T-cell (primary cell): ENCODE measurements at places on chromosomes 1 and 21.
A peak's percentile ranks its signal among the peaks of the same experiment; 100 is the strongest.

DNA sequence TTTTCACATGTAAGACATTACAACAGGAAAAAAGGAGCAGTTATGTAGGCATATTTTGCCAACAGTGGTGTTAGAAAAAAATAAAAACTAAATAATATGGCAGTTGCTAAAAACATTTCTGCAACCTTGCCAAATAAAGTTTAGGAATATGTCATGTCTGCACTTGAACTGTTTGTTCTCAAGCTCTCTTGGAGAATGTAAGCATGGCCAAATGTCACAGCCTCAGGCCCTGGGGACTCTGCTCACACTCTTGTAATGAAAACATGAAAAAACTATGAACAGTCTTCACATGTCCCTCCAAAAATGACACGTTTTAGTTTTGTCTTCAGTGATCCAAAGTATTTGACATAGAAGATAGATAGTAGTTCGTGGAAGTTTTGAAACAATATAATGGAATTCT is 753.3 kb downstream of the LTN1 start:
- no peak for DNase-seq

DNA sequence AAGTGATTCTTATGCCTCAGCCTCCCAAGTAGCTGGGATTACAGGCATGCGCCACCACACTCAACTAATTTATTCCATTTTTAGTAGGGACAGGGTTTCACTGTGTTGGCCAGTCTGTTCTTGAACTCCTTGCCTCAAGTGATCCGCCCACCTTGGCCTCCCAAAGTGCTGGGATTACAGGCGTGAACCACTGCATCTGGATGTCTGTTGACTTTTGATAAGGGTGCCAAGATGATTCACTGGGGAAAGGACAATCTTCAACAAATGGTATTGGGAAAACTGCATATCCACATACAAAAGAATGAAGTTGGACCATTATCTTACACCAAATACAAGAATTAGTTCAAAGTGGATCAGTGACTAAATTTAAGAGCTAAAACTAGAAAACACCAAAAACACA is 19.8 kb downstream of the RO60 start:
- no peak for DNase-seq

GRCh38 chr1:1038694-1039093 is 18.8 kb downstream of the AGRN start:
- DNase-seq: no peak

GRCh38 chr1:95982711-95983110 is 738.9 kb upstream of the PTBP2 start:
- no peak for DNase-seq

- no peak for DNase-seq
Observed at GRCh38 chr1:63892632-63893395, 119.0 kb downstream of the ROR1 start.

DNA sequence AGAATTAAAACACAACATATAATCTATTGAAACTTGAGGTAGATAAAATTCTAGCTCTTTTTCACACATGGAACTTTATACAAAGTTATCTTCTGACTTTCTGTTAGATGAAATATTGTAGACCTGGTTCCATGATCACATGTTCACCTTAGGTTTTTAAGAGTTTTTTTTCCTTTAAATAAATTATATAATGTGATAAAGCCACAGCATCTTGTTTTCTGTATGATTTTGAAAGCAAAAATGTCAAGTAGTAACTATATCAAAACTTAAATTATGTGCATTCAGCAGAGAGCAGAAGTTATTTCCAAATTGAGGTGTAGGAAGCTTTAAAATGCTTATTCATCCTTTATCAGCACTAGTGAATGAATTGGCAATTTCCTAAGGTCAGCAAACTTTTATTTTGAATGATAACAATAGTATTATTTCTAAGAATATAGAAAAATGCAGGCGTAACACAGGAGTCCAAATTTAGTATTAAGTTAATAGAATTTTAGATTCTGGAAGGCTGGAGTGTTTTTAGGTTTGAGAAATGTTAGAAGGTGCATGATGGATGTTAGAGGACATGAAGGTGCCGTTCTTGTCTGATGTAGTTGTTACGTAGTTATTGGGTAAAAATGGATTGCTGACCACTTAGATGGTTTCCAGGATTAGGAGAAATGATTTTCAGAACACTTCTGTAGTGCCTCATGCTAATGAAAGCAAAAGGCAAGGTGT is 17.5 kb downstream of the BACH1 start:
- no peak for DNase-seq

DNA sequence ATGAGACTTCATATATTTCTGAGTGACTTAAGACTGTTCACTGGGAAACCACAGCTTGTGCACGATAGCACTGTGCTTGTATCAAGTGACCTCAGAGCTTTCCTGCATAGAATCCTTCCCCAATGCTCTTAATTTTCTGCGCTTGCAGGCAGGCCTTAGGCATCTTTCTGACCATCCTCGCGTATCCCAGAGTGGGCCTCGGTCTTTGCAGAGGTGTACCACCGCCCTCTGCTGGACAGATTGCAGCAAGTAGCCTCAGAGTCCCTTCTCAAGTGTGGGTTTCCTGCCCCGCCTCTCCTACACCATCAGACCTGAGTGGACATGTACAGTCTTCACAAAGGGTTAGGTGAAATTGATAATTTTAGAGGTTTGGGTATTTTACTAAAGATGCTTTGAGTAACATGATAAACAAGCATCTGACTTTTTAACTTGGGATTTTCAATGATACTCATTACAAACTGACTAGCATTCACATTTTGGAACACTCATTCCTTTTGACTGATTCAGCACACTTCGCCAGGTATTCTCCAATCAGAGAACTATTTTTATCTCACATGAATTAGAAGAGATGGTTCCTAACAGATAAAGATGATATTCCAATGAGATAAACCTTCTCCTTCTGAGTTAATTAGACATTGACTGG is 246.5 kb upstream of the USP25 start:
- DNase-seq: peak; percentile 62

DNA sequence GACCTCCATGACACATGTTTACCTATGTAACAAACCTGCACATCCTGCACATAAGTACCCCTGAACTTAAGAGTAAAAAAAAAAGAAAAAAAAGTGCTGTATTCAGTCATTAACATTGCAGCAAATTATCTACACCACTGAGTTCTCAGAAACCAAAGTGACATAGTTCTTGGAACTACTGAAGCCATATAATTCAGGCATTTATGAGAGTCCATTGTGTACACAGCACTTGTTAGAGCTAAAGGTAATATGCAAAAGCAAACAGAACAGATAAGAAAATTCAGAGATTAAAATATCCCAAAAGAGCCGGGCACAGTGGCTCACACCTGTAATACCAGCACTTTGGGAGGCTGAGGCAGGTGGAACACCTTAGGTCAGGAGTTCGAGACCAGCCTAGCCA is 38.0 kb downstream of the F5 start:
- DNase-seq: no peak

GRCh38 chr1:64223329-64224151 is 20.1 kb downstream of the UBE2U start:
- DNase-seq: no peak

GRCh38 chr21:36608041-36608896 is 90.6 kb upstream of the SIM2 start:
- DNase-seq: no peak

DNA sequence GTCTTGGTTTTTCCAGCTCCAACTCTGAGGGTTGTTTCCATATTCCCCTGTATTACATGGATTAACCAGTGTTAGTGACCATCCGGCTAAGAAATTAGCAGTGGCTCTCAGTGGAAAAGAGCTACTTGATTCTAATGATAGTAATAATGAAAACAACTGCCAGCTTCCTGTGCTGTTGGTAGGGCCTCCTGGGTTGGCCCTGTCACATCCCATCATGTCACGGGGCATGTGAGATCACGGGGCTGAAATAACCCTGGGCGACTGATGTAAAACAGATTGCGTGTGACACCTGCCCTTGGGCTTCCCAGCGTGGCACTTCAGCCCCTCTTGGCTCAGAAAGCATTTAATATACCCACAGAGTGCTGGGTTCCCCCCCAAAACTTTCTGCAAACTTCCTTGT is 149.0 kb downstream of the ROR1 start:
- no peak for DNase-seq

- no peak for DNase-seq
Observed at GRCh38 chr21:29961291-29962027, 21.7 kb upstream of the GRIK1 start.

GRCh38 chr1:183871142-183871541 is 66.2 kb downstream of the RGL1 start:
- DNase-seq: no peak

DNA sequence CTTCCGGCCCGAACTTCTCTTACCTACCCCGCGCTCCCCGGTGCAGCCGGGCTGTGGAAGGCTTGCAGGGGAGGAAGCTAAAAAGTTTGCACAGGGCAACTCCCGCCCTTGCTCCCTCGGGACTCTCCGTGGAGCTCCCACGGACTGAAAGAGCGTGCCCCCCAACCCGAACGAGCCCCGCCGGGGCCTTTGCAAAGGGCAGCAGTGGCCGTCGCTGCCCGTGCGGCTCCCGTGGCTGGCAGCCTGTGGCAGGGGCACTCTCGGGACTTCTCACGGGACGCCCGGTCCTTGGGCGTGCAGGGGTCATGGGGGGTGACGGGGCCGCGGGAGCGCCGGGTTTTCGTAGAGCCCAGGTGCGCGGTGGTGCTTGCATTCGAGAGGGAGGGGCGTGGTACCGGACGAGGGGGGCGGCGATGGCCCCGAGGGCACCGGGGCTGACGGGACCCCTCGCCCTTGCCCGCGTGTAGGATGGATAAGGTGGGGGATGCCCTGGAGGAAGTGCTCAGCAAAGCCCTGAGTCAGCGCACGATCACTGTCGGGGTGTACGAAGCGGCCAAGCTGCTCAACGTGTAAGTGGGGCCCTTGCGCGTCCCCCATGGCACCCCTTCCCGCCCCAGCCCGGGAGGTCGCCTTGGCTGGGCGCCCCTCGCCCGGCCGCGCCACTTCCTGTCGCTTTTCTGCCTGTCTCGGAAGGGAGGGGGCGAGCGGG is 711 bp downstream of the GADD45A start:
- peak; percentile 51 for DNase-seq
